EL (cell line): ENCODE measurements at places on chromosomes 4 and X.

DNA sequence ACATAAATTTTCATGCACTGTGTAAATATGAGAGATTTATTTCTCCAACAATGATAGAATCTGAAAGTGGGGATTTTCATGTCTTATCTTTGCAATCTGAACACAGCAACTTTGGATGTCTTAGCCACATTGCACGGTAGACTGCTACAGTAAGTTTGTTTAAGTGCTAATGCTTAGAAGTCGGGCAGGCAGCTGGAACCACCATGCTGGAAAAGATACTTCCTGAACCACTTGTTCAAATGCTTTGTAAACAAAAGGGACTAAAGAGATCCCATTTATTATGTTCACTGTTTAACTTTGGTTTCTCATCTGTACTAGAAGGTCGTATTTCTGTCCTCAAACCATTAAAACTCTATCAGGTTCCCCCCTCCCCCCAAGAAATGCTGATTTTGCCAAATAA is 555.9 kb upstream of the DIPK2B start:
- DNase-seq = no peak

DNA sequence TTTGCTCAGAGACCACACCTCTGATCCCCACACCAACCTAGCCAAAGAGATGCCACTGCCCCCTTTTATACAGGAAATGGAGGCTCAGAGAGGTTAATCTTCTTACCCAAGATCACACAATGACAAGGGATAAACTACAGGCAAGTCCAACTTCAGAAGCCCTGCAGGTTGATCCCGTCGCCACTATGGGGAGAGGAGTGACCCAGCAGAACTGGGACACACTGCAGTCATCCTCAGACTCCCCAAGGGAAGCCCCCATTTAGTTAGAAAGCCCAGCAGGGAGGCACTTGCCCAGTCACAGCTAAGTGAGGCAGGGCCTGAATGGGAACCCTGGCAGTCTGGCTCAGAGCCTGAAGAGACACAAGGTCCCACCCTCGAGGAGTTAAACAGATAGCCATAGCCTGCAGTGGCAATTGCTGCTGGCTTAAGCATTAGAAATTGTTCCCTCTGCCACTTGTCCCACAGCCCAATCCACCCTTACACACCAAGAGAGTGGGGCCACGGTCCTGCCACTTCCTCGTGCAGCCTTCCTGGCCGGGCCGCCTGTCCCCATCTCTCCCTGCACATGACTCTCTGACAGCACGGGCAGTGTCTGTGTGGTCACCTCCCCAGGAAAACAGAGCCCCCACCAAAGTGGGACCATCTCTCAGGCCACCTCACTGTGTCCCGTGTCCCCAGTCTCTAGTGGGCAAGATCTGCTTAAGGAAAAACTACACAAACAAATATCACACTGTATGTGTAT is 2.7 kb downstream of the JAKMIP1 start:
- DNase-seq = no peak

DNA sequence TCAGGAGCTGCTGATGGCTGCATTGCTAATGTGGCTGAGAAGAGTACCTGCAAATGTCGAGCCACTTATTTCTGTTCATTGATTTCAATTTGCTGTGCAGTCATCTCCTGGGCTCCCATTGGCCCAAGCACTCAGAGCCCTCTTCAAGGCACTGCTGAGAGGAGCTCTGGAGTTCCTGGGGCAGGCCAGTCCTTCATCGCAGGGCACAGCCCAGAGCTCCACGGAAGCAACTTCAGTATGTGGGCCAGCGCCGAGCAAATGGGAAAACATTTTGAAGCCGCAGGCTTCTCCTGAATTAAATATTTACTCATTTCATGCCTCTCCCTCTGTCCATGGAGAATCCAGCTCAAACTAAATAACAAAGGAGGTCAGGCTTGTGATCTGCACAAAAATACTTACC is 383.3 kb downstream of the BCOR start:
- no peak for DNase-seq

DNA sequence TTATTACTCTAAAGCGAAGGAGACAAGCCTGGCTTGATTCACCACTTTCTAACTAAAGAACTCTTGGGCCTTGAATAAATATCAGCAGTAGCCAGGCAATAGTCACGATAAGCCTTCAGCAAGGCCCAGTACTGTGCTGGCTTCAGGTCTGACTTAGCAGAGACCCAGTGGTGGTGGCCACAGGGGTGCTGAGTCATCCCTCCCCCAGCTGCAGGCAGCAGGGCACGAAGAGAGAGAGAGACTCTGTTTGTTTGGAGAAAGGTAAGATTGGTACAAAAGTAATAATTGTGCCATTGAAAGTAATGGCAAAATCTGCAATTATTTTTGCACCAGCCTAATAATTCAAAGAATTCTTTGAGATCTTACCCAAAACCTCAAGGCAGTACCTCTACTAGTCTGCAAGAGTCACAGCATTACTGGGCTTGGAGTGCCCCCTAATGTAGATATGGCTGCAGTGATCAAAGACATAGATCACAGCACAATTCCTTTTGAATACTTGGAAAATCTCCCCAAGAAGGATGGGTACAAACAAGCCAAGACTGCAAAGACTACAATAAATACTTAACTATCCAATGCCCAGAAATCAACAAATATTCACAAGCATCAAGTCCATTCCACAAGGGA is 159.5 kb upstream of the USP38 start:
- peak; percentile 56 for DNase-seq

DNA sequence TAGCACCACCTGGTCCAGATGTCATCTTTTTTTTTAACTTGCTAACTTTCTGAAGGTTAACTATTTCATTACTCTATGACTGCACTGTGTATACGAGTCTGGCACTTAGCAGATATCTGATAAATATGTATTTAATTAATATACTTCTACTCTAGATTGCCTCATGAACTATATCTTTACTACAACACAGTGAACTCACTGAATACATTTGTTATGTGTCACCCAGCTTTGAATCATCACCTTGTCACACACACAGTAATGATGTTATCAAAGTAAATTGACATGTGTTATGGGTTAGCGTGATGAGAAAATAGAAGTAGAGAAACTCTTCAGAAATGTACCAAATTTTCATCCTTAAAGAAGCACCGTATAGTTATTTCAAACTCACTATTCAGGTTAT is 419.3 kb upstream of the ADGRL3 start:
- DNase-seq = peak; percentile 59

DNA sequence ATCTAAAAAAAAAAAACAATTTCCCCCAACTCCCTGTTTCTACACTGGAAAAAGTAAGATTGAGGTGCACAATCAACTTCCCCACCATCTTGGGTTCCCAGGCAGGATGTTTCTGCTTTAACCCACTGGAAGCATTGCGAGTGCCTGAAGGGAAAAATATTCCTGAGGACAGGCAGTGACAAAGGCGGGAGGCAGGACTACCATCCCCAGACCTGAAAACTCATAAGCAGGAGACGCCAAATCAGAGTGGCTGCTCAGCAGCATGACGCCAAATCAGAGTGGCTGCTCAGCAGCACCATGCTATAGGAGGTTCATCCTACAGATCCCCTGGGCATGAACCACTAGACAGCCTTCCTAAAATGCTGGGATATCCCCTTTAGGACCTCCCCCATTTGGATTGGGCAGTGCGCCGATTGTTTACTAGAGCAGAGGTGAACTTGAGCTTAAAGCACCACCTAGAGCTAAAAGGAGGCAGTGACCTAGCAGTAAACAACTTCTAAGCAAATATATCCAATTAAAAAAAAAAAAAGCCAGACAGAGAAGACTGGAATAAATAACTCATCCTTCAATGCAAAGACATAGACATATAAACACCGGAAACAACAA is 35.0 kb upstream of the GK start:
- DNase-seq = no peak
